ENCODE measurements at places on chromosomes 7 and 10.
A peak's percentile ranks its signal among the peaks of the same experiment; 100 is the strongest.

- peak; percentile 6 for DNase-seq
Measured at GRCh38 chr7:84490661-84491060, 296.1 kb upstream of the SEMA3A start.

DNA sequence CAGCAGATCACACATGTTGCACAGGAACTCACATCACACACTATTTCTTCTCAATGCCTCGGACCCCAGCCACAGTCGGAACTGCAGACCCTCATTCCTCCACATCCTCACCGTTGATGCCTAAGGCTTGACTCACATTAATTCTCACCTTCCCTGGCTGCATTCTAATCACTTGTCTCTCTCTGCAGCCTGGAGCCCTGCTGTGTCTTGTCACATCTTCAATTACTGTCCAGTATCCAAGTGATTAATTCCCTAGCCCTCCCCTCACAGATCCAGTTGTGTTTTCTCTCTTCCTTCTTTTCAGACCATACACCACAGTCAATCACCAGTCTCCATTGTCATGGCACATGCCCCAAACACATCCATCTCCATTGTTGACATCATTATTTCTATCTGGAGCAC lies 592.4 kb upstream of the IGFBP3 start:
- no peak for DNase-seq

- no peak for DNase-seq
Measured at GRCh38 chr10:55820478-55820877, 540.6 kb downstream of the ZWINT start.

- DNase-seq = no peak
Measured at GRCh38 chr7:53070883-53071282, 35.5 kb downstream of the POM121L12 start.

DNA sequence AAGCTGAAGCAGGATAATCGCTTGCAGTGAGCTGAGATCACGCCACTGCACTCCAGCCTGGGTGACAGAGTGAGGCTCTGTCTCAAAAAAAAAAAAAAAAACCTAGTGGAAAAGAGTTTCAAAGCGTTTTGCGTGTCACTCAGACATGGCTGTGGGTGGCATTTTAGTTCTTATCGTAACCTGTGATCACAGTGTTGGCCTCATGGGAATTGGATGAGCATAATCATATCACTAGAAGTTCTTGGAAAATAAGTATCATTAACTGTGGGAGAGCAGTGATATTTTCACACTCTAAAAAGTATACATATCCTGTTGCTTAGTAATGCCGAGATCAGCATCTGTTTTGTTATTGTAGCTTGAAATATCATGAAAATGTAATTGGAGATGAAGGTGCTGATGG lies 92.6 kb downstream of the CREM start:
- no peak for DNase-seq

DNA sequence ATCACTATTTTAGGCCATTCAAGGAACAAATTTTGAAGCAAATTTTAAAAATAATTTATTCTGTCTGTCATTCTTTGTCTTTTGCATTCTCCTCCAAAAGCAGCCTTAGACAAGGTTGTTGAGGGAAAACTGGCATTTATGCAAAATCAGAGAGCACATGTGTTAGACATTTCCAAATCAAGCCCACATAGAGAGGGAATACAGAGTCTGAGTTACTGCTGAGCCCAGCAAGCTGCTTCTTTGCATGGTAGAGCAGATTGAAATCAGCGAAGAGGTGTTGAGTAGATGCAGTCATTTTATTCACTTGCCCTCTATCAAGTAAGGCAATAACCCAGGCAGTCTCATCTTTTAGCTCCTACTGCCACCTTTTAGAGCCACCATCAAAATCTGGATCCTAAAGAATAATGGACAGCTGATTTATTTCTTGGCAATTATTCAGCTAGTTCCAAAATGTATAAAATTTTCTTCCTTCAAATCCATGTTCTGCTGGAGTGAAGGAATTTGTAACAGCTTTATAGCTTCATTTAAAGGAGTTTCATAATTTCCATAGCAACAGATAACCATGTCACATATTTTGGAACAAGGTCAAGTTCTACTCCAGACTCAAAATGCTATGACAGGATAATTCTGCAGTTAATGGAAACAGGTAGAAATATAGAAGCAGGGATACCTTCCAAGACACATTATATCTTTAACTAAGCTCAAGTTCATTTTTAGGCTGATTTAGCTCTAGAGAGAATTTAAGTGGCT lies 7.3 kb upstream of the PCDH15 start:
- no peak for DNase-seq

- DNase-seq = no peak
Measured at GRCh38 chr7:132368246-132368900, 207.9 kb downstream of the PLXNA4 start.

- peak; percentile 99 for DNase-seq
Measured at GRCh38 chr7:17275749-17276671, 22.4 kb upstream of the AHR start.

GRCh38 chr10:3531670-3532069 lies 253.3 kb downstream of the KLF6 start:
- DNase-seq = no peak

GRCh38 chr7:102277901-102278300 lies 8.8 kb upstream of the SH2B2 start:
- DNase-seq = no peak

- DNase-seq = no peak
Measured at GRCh38 chr7:146619641-146620040, 503.0 kb downstream of the CNTNAP2 start.

DNA sequence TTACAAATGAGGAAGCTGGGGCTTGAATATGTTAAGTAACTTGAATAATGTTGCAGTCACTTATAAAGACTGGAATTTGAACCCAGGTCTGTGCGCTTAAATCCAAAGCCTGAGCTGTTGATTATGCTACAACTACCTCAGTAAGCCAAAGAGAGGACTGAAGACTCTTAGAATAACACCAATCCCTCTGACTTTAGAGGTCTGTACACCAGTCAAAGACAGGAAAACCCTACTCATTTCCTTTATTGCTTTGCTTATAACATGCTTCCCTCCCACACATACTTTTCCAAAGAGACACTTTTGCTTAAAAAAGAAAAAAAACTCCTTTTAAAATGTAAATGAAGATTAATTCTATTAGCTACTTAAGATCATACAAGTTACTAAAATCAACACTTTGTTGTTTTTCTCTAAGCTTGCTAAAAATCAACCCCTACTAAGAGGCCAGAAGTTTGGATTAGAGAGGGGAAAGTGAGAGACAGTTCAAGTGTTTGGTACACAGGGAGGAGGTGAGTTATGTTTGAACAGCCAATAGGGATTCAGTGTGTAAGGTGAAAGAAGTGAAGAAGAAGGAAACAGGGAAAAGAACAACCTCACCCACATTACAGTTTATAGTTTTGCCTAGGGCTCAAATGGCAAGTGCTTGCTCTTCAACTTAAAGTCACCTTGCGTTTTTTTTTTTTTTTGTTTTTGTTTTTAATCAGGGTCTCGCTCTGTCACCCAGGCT lies 74.8 kb downstream of the MDH2 start:
- DNase-seq = no peak

DNA sequence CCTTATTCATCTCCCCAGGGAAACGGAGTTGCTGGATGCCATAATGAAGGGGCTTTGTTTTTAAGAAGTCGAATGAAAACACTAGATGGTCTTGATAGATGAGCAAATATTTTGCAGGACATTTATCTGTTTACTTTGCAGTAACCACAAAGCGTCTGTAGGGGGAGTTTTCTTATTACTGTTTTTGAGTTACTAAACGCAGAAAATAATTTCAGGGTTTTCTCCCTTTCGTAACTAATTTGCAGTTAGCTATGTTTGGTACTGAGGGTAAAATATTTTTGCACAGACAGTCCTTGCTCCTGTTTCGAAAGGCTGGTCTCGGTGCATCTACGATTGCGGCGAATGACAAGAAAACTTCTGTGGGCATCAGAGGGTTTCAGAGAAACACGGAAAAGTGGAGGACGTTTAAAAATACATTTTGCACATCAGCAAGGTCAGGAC lies 505.6 kb upstream of the MKI67 start:
- peak; percentile 51 for DNase-seq

DNA sequence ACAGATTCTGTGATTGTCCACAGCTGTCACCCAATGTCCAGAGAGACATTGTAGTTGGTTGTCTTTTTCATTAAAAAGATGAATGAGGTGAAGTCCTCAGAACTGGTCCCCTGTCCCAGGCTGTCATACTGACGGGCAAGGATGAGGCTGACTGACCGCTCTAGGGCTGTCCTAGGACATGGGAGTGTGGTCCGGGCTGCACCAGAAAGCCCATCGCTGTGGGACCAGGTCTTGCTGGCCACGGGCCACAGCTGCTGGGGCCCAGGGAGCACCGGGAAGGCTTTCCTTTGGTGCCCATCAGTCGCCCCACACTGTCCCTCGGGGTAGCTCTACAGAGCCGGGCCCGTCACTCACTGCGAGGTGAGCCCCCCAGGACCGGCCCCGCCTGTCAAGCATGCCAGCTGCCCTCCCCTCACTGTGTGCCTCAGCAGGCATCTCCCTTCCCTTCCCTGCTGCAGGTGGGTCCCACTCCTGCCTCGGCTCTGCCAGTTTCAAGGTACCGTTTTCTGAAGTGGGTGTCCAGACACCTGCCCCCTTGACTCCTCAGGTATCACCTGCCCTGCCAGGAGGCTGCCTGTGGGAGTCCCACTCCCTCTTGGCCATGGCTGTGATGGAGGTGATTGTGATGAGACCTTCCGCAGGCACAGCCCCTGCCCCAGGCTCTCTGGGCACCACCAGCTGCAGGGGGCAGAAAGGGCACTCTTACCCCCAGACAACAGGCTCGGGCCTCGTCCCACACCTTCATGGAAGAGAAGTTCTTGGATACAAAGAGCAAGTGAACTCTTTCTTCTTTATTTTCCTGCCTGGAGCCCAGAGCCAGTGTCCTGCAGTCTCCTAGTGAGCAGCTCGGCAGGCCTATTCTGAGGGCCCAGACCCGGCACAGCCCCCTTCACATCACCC lies 21.7 kb downstream of the LRRC27 start:
- DNase-seq = no peak

GRCh38 chr10:91575044-91575610 lies 57.7 kb downstream of the PPP1R3C start:
- DNase-seq = no peak

DNA sequence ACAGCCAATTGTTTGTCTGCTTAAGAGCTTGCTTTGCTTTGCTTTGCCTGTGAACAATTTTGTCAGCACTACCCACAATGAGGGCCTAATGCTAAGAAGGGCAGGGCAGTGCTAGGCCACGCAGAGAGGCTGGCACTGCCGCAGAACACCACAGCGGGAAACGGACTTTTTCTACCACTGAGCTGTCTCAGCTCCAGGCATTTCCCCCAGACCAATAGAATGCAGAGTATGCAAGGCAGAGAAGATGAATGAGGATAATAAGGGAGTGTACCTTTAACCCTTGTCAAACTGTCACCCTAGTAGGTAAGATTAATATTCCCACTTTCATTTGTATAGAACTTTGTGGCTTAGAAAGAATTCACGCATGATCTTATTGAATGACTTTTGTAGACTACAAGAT lies 104.5 kb downstream of the SH3PXD2A start:
- DNase-seq = no peak

All from fibroblast of skin of back (primary cell).